ENCODE measurements at places on chromosomes 11 and 22. TPM values are rescaled to one million over a fixed set of nuclear protein-coding genes. Genes with fewer than 3 reads are reported as not detected.

The TCF20 gene
- total RNA-seq: 25.4 TPM

The ST3GAL4 gene
- total RNA-seq: 35.1 TPM

The SLC22A6 gene
- total RNA-seq: not detected

The ALDH3B2 gene
- not detected for total RNA-seq

The CCDC89 gene
- total RNA-seq: 4.2 TPM

The MUC5AC gene
- not detected for total RNA-seq

The GLB1L3 gene
- not detected for total RNA-seq

The SLC25A18 gene
- total RNA-seq: not detected

The C22orf23 gene
- total RNA-seq: 0.26 TPM

The TTLL8 gene
- total RNA-seq: not detected

The SLC22A9 gene
- total RNA-seq: not detected

The DNAJB7 gene
- total RNA-seq: not detected

The TRAF6 gene
- 8.8 TPM for total RNA-seq

The PTS gene
- 33.0 TPM for total RNA-seq

Data from smooth muscle cell of the pulmonary artery (primary cell).